Frontal cortex (tissue), 4 donors: ENCODE measurements at places on chromosomes 2 and 18.

GRCh38 chr2:66548422-66548821 is 113.5 kb downstream of the MEIS1 start:
- no peak for DNase-seq

DNA sequence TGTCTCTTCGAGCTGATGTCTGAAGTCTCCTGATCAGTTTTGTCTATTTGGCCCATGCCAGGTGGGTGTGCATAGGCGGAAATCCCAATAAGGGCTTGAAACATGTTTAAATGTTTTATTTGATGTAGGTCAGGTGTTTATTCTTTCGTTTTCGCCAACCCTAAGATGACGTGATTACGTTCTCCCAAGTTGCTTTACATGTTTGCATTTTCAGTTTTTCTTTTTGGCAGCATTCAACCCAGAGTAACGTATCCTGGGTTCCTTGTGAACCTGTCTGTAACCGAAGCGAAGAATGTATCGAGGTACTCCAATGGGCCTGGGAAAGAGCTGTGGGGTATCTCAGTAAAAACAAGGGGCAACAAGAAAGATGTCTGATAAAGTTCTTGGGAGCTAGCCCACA is 3.1 kb downstream of the ALPK2 start:
- DNase-seq: no peak

DNA sequence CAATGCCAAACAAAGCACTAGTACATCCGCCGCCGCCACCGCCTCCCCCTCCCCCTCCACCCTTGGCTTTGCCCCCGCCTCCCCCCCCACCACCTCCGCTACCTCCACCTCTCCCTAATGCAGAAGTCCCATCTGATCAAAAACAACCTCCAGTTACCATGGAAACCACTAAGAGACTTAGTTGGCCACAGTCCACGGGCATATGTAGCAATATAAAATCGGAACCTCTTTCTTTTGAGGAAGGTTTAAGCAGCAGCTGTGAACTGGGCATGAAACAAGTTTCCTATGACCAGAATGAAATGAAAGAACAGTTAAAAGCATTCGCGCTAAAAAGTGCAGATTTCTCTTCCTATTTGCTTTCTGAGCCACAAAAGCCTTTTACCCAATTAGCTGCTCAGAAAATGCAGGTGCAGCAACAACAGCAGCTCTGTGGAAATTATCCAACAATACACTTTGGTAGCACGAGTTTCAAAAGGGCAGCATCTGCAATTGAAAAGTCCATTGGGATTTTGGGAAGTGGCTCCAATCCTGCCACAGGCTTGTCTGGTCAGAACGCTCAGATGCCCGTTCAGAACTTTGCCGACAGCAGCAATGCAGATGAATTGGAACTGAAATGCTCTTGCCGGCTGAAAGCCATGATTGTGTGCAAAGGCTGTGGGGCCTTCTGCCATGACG is 168.0 kb downstream of the ASXL3 start:
- DNase-seq: no peak

- no peak for DNase-seq
Observed at GRCh38 chr2:161204846-161205245, 44.6 kb downstream of the TANK start.

DNA sequence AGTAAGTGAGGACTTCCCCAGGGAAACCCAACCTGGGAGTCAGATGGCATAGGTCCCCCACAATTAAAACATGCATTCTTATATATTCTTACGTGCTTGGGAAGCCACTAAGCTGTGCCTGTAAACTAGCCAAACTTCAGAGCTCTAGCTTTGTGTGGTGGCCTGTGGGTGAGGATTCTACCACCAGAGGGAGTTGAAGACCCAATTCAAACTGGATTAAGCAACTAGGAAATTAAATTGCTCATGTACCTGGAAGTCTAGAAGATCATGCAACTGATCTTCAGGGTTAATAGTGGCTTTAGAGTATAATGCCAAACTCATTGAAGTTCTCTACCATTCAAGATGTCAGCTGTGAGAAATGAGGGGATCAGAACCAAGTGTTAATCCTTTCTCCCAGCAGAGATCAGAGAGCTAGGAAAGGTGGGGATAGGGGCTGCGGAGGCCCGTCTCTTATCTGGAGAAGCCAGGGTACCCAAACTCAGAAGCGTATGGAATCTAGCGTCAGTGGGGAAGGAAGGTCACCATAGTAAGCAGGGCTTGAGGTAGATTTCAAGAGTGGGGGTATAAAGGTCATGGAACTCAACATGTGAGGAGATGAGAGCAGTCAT is 53.2 kb upstream of the CCDC85A start:
- no peak for DNase-seq

- DNase-seq: no peak
Observed at GRCh38 chr2:200308546-200309295, 2.2 kb downstream of the SPATS2L start.

DNA sequence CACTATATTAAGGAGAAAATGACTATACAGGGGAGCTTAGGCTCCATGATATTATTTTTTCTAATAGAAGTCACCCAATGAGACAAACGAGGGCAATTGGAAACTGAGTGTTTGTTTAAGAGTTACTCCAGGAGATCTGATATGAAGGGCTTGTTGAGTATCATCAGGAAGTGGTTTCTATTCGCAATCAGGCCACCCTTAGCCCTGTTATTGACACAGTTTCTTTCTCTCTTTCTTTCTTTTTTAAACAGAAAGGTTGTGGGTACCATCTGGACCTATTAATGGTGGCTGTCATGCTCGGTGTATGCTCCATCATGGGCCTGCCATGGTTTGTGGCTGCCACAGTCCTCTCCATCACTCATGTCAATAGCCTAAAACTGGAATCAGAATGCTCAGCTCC is 117.3 kb downstream of the DPP4 start:
- no peak for DNase-seq

DNA sequence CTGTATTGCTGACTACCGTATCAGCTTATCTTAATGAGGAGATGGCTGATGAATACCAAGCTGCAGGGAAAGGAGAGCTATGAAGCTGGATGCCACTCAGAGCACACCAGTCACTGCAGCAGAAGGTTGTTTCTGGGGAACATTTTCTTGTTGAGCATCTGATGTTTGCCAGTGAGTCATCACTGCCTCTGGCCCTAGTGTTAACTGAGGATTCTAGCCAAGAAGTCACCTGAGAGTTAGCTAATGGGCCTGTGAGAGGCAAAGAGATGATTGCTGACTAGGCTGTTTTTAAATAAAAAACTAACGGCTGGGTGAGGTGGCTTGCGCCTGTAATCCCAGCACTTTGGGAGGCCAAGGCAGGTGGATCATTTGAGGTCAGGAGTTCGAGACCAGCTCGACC is 37.9 kb downstream of the CCDC150 start:
- no peak for DNase-seq

GRCh38 chr2:34004936-34005335 is 405.8 kb upstream of the FAM98A start:
- DNase-seq: no peak

DNA sequence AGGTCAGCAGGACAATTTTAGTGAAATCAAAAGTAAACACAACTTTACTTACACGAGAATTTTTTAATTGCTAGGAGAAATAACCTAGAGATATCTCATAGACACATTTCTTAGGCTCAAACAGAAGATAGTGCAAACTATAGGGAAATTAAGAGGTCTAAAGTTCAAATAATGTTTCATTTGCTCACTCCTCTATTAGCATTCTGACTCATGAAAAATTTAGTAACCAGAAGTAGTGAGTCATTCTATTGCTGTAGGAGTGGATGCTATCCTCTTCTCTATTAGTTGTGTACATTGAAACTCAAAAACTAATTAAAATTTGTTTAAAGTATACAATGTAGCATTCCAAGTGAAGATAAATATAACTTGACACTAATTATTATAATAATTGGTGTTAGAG is 908.3 kb upstream of the TMEFF2 start:
- no peak for DNase-seq

DNA sequence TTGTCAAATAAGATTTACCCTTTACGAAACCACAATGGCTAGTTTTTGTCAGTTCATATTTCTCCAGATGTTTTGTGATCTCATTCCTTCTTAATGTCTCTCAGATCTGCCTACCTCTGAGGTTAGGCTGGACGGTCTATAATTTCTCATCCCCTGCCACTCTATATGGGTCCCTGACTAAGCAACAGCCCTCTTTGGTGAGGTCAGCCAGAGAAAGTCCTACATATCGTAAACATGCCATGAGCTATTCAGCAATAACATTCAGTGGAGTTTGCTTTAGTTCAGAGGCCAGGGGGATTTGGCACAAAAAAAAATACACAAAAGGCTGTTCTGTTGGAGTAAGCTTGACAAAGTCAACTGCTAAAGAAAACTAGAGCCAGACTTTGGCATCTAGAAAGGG is 192.1 kb upstream of the NCKAP5 start:
- DNase-seq: no peak

- peak; percentile 38 for DNase-seq
Observed at GRCh38 chr18:23716516-23716915, 27.3 kb downstream of the LAMA3 start.

DNA sequence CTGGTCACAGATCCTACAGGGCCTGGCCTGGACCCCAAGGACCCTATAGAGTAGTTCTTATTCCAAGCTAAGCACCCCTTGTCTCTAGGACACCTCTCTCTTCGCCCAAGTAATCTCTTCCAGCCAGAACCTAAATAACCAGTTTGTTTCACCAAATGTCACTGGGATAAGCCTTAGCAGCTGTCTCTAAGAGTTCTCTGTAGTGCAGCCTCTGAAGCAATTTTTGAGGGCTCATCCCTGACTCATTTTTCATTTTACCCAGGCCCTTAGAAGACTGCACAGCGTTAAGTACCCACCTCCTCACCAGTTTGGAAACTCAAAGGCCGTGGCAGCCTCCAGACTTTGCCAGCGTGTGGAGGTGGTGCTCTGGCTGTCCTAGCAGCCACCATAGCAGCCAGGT is 290.1 kb upstream of the SIX2 start:
- no peak for DNase-seq

DNA sequence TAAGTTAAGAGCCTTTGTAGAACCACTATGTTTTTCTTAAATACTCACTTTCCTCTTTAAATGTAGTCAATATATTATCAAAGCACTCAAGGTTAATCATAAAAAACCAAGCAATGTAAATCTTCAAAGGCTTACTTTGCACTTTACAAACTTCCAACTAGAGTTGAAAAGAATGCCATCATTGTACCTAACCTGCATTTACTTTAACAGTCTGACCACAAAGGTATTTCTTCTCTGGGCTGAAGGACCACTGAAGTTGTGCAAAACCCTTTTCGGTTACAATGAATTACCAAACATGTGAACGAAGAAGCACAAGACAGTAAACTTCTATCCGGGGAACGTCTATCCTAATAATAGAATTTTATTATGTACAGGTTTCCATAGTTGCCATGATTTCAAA is 3.0 kb downstream of the HNRNPLL start:
- DNase-seq: no peak

DNA sequence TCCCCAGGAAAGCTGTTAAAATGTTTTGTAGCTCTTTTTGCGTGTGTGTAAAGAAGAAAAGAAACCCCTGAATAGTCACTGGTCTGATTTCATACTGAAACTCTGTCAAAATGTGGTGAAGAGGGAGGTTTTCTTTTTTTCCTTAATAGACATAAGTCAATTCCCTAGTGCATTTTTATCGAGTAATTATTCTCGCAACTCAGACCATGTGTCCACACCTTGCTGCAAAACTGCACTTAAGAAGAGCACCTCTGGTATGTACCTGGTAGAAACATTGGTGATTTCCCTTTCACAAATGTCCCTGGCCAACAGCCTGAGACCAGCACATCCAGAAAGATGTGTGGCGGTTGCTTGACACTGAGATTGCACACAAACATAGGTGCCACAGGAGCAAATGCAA is 159.9 kb downstream of the ZNF521 start:
- DNase-seq: no peak

GRCh38 chr2:232190796-232191195 is 187.8 kb upstream of the ALPP start:
- no peak for DNase-seq

- DNase-seq: no peak
Observed at GRCh38 chr2:152594792-152595191, 122.5 kb downstream of the PRPF40A start.

DNA sequence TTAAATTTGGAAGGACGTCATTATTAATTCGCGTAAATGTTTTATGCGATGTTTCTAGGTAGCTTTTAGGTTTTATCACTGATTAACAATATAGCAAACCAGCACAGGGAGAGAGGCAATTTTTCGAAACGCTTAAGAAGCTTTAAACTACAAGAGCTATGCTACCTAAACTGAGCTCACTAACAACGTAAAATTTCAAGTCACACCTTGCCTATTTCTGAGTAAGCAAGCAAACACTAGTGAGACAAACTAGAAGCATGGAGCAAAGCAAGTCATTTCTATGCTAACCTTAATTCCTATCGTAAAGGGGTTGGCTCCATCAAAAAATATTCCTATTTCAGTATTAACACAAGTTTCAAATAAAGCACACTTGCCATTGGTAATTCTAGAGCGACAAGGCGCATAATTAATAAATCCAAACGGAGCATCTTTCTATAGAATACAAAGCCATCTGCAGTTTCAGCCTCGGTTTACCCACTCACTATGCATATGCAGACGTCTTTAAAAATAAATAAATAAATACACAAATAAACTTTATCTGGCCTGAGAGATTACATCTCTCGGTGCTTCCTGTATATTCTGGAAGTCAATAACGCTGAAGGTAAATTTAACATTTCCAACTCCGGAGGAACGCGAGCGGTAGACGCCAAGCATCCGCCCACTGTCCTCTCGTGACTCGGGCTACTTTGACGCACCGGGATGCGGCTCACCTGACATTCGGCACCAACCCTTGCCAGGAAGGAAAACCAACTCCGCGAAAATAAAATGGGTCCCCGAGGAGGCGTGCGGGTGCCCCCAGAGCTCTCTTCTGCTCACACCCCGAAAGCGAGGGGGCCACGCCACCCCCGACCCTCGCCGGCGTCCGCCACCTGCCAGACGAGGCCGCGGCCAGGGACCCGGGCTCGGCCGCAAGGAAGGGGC is 947 bp downstream of the ITSN2 start:
- DNase-seq: no peak

DNA sequence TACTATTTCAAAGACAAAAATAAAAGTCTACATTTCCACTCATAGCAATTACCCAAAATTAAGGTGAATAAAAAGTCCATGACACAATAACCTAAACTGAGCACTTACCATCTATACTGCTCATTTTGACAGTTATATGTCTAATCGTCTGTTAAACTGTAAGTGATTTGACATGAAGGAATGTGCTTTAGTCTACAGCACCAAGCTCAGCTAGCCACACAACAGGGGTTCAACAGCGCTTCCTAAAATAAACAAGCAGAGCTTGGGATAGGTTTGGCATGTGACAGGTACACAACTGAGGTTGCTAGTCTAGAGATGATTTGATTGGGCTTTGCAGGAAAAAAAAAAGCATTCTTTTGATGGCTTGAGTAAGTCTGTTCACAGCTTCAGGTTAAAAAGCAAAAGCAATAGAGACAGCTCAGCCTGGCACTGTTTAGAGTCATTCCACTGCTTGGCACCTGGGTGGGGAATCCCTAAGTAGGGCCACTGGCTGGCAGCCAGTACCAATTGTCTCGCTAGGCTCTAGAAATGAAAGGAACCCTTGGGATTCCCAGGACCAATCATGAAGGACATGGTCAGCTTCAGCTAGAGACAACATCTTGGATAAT is 78.6 kb downstream of the BARD1 start:
- no peak for DNase-seq

DNA sequence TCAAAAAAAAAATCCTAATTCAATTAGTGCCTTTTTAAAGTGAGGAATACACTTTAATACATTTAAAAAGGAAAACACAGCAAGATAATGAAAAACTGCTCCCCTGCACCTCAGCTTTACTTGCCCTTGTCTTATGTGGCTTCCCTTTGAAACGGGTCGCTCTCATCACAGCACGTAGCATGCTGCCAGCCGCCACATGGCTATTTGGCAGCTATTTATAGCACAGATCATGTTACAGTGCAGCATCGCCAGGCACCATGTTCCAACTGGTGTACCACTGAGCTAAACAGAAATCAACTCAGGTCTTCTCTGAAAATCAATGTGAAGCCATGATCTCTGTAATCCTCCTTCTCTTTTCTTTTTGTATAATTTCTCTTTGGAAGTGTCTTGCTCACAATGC is 65.1 kb downstream of the TMEM182 start:
- no peak for DNase-seq
